GM18507 (cell line): ENCODE measurements at places on chromosomes 2 and 18.

DNA sequence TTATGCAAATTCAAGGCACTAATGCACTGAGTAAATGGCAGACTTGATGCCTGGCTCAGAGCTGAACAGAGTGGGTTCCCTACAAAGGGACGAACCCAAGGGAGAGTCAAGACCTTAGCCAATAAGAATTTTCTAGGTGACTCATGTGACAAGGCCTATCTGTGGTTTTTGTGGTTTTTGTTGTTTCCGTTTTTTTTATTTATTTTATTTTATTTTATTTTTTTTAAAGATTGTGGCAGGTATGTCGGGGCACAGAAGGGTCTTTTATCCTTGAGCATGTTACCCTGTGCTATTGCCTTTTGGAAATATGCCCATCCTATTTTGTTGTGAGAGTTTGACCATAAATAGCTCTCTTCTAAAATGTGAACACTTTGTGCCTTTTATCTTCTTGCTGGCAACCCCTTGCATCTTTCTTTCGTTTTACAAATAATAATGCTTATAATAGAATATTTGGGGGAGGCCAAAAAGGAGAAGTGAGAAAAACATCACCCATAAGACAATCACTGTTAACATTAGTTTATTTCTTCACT lies 113.4 kb upstream of the AQP4 start:
- DNase-seq, result peak; percentile 12

GRCh38 chr2:108547606-108548005 lies 13.3 kb downstream of the LIMS1 start:
- DNase-seq, result no peak

DNA sequence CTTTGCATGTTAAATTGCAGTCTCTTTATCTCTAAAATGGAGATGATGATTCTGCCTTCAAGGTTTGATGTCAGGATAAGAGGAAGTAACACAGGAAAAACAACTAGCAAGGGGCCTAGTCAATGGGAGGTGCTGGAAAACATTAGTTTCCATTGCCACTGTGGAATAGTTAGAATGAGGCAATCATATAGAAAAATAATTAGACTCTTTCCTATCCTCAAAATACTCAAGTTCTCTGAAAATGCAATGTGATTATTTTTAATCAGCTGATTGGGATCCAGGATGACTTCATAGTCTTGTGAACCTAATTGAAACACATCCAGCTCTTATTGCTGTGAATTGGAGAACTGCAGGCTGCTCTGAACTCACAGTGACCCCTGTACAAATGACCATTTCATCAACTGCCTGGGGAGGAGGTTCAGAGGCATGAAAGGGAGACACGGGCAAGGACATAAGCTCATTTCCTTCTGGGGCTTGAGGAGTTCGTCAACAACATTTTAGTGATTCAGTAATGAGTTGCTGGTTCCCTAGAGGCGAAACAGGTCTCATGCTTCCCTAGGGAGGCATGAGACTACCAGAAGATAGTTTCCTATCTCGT lies 422.5 kb downstream of the LPIN1 start:
- DNase-seq, result no peak

DNA sequence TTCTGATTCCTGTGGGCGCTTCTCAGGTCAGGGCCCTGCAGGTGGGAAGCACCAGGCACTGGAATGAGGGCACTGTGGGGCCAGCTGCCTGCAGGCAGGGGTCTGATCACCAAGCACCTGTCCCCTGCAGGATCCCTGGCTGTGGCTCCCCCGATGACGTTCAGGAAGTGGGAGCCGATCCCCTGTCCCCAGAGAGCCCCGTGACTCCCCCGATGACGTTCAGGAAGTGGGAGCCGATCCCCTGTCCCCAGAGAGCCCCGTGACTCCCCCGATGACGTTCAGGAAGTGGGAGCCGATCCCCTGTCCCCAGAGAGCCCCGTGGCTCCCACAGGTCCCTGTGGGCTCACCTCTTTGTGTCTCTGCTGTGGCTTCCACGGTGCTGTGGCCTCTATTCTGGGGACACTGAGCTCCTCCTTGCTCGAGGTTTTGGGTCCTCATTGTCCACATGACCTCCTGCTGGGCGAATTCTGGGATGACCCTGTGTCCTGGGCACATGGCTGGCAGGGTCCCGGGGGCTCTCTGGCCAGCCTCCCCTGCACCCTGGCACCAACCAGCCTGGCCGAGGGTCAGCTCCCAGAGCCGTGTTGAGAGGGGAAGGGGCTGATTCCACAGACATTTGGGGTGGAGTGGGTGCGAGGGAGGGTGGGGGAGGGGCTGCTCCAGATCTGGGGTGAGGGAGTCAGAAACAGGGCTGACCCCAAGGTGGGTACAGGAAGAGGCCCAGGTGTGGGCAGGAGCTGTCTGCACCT lies 4.8 kb downstream of the NEU4 start:
- no peak for DNase-seq

GRCh38 chr2:63738019-63738418 lies 103.7 kb upstream of the UGP2 start:
- DNase-seq, result no peak
